Left cardiac atrium (tissue), 4 donors: ENCODE measurements at places on chromosomes 12 and 14. TPM values are rescaled to one million over a fixed set of nuclear protein-coding genes. Genes with fewer than 3 reads are reported as not detected.

GRCh38 chr12:112524676-112525425 is 106.1 kb downstream of the PTPN11 start:
- DNase-seq: no peak

DNA sequence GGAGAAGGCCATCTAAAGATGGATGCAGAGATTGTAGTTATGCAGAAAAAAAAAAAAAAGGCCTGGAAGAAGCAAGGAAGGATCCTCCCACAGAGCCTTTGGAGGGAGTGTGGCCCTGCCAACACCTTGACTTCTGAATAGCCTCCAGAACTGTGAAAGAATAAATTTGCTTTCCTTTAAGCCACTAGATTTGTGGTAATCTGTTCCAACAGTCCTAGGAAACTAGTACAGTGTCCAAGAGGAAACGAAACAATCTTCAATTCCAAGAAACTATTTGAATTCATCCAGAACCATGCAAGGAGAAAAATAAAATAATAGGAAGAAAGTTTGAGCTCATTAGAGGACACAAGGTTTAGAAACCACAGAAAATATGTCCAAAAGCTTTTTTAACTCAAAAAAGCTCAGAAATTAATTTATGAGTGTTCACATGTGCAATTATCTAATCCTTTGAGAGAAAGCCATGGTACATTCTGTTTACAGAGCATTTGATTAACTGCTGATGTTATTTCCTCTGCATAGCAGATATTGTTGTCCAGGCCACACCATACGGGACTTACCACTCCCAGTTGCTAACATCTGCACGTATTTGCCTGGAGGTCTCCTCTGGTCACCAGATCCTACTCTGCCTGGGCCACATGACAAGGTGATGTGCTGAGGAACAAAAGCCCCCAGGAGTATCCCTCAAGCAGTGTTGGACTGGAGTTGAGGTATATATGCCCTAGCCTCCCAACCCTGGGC is 30.0 kb upstream of the STAB2 start:
- no peak for DNase-seq

- DNase-seq: no peak
These were observed 255.0 kb downstream of the AKAP6 start for GRCh38 chr14:32584079-32584478.

DNA sequence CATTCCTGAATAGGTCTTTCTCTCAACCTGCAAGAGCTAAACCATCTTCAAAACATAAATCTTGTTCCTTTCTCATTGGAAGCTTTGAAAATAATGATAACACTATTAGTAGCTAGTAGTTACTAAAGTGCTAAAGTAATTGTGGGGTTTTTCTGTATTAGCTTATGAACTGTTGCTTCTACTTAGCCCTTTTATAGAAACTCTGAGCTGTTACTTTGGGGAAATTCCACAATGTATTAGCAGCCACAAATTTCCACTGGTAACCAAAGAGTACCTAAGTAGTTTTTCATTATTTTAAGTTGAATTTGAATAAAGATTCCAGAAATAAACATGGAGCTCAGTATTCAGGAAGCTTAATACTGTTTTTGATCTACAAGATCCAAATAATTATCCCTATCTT is 6.4 kb upstream of the MAPK1IP1L start:
- DNase-seq: no peak

The PRR4 gene
- 2.0 TPM for total RNA-seq

DNA sequence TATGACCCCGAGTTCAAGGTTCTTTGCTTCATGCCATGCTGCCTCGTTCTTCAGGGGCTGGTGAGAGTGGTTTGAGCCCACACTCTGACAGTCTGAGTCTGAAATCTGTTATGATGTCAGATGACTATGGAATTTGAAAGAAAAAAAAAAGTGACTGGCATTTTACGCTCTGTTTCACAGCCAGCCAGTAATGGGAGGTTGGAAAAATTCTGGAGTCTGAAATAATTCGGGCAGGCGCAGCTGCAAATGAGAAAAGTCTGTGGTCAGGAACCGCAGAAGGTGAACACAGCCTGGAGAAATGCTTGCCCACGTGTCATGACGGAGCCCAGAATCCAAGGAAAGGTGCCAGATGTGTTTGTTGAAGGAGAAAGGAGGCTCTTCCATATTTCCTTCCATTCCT is 269.8 kb upstream of the PWP1 start:
- no peak for DNase-seq

The PROX2 gene
- not detected for total RNA-seq

DNA sequence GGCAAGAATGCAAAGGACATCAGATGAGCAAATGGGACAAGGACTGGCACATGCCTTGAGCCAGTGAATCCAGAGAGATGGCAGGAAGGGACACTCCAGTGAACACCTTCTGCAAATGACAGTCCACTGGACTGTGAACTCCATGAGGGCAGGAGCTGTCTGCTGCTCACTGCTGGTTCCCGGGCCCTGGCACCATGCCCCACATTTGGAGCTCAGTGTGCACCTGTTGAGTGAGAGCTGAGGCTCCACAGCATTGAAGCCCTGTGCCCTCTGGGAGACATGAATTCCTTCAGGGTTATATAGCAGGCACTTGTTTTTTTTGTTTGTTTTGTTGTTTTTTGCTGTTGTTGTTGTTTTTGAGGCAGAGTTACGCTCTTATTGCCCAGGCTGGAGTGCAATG is 13.1 kb downstream of the PRIMA1 start:
- DNase-seq: no peak

DNA sequence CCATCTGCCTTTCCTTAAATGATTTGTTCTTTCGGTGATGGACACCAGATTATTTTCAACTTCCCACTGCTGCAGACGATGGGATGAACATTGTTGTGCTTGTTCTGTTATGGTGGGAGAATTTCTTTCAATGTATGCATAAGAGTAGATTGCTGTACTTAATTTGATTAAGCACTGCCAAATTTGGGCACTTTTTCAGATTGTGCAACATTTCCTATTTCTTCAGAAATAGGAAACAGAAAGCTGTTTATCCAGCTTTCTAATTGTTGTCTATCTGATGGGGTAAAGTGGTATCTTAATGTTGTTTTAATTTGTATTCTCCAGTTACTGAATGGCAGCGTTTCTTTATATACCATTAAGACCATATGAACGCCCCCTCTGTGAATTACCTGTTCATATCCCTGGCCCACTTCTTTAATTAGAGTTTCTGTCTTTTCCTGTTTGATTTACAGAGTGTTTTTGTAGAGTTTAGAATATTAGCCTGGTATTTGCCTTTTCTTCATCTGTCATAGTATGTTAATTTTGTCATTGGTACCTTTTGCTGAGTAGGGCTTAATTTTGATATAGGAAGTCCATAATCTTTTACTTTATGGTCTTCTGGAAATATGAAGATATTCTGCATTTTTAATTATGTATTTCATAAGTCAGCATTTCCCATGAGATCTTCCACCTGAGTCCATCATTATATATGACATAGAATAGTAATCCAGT is 59.6 kb downstream of the DIP2B start:
- no peak for DNase-seq

DNA sequence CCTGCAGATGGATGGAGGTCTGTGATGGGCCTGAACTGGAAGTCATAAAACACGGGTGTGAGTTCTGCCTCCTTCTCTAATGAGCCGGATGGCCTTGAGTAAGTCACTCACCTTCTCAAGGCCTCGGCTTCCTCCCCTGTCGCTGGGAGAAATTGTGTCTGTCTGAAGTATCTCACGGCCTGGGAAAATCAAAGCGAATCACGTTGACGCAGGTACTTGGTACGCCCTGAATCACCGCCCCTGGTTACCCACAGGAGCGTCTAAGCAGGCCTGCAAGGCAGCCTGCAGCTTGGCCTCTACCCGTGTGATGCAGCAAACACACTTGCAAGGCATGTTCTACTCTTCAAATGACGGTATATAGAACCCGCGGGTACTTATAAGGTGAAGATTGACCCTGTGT is 28.1 kb upstream of the CD9 start:
- no peak for DNase-seq

The CPSF6 gene
- 34.5 TPM for total RNA-seq

DNA sequence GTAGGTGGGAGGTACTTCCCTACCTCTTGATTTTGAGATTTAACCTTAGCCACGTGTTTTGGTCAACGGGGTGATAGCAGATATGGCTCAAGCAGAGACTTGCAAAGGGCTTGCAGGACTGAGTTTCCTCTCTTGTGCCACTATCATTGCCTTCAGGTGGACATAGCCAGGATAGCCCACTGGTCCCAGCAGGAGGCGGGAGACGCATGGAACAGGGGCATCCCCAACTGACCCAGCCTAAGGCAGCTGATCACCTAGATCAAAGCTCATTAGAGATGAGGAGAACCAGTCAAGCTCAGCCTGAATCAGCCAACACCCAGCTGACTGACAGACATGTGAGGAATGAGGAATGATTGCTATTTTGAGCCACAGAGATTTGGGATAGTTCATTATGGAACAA is 49.6 kb downstream of the CALM1 start:
- DNase-seq: no peak

DNA sequence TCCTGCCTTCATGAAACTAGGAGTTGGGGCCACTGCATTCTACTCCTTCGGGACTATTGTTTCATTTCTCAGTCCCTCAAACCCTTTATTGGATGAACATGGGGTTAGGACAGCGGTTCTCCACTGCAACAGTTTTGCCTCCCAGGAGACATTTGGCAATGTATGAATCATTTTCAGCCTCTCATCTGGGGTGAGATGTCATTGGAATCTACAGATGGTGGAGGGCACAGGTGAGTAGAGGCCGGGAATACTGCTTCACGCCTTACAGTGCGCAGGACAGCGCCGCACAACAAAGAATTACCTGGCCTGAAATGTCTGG is 649 bp upstream of the GNPNAT1 start:
- no peak for DNase-seq

The CAPZA3 gene
- not detected for total RNA-seq

DNA sequence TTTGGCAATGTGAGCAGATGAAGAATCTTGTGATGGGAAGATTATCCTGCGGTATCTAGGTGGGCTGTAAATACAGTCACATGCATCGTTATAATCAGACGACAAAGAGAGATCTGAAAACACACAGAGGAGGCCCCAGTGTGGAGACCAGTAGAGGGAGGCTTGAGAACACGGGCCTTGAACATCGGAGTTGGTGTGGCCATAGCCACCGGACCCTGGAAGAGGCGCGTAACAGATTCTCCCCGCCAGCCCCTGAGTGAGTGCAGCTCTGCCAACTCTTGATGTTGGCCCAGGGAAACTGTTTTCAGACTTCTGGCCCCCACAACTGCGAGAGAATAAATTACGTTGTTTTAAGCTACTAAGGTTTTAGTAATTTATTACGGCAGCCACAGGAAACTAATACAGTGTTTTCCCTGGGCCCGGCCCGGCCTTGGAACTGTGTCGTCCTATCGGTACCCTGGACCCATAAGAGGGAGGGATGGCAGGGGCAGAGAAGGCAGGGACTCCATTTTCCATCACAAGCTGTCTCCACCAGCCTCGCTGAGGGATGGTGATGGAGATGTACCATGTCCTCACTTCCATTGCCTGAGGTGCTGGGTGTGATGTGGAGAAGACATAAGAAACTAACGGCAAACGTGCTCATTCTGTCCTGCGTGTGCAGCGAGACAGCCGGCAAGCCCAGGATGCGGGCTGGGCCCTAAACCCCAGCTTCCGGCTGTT is 91.6 kb downstream of the NTF3 start:
- no peak for DNase-seq

DNA sequence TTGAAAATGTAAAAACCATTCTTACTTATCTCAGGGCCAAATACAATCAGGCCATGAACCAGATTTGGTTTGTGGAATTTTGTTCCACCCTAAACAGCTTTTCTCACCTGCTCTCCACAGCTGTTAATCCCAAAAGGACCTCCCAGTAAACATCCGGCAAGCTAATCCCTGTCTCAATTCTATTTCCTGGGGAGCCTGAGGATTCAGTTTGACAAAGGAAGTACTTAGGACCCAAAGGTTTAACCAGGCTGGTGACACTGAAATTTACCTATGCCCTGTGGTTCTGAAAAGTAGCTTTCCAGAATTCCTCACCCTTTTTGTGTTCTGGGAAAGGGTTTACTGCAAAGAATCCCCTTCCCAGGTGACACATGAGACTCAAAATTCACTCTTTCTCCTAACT is 15.0 kb downstream of the CAPZA3 start:
- no peak for DNase-seq

- DNase-seq: no peak
These were observed 104.6 kb downstream of the SLC38A1 start for GRCh38 chr12:46164186-46164761.
